Activated naive CD8-positive, alpha-beta T cell treated with anti-CD3 and anti-CD28 coated beads for 36 hours (primary cell): ENCODE measurements at places on chromosomes 1 and 21.

DNA sequence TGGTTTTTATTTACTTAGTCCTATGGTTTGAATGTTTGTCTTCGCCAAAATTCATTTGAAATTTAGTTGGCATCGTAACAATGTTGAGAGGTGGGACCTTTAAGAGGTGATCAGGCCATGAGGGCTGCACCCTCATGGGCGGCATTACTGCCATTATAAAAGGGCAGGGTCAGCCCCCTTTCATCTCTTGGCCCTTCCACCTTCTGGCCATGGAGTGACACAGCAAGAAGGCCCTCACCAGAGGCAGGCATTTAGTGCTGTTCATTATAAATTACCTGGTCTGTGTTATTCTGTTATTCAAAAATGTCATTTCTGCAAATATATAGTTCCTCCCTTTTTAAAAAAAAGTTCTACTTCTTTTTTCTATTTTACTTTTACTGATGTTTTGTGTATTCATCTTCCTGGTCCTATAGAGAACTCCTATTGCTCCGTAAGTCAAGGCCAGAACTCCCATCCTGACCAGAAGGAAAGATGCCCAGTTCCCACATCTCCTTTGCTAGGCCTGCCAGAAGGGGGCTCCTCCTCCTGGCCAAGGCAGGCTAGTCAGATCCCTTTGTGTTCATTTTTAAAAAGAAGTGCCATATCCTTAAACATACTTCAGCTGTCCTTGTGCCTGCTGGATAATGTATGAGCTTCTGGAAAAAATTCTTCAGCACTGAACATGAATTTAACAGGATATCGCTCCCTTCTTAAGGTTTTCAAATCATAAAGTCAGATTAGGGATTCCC lies 10.0 kb upstream of the LBR start:
- no peak for DNase-seq

- no peak for DNase-seq
Observed at GRCh38 chr21:38622827-38623209, 124.5 kb upstream of the ERG start.

GRCh38 chr1:111988377-111988742 lies 1.1 kb downstream of the KCND3 start:
- DNase-seq: no peak

GRCh38 chr1:28241638-28242241 lies 5.8 kb downstream of the ATP5IF1 start:
- no peak for DNase-seq

DNA sequence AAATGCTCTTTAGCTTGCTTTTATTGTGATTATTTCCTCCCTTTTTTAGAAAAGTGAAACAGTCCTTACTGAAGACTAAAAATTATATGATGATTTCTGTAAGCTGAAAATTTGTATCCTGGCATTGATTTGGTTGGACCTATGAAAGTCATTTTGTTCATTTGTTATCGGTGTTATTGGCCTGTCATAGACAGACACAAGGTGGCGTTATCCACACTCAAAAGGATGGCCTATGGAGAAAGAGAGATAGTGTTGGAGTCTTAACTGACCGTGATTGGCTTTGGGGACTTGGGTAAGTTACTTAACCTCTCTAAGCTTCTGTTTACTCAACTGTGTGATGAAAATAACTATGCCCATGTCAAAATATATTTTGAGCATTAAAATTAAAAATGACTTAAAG lies 203.6 kb upstream of the CHODL start:
- no peak for DNase-seq
